ENCODE measurements at places on chromosomes 12 and 14. TPM values are rescaled to one million over a fixed set of nuclear protein-coding genes. Genes with fewer than 3 reads are reported as not detected.

The HOXC10 gene
- not detected for total RNA-seq

The OLR1 gene
- not detected for total RNA-seq

The KIF5A gene
- total RNA-seq: 1.0 TPM

The MEG3 gene
- total RNA-seq: not detected

The RNASE8 gene
- total RNA-seq: not detected

The ALDH1L2 gene
- 1.9 TPM for total RNA-seq

The SERPINA5 gene
- total RNA-seq: not detected

The CELA1 gene
- not detected for total RNA-seq

The CLEC4A gene
- total RNA-seq: 1.7 TPM

The PIK3C2G gene
- not detected for total RNA-seq

The NRL gene
- 2.1 TPM for total RNA-seq

The C3AR1 gene
- 11.4 TPM for total RNA-seq

The SLC25A47 gene
- total RNA-seq: not detected

The NCKAP5L gene
- total RNA-seq: 1.1 TPM

The OR4L1 gene
- not detected for total RNA-seq

The ACSM4 gene
- not detected for total RNA-seq

The PNP gene
- 207 TPM for total RNA-seq

The GALNT16 gene
- not detected for total RNA-seq

The NTN4 gene
- 0.63 TPM for total RNA-seq

The ERGIC2 gene
- 85.1 TPM for total RNA-seq
